Natural killer cell (primary cell): ENCODE measurements at places on chromosomes 5 and 9. TPM values are rescaled to one million over a fixed set of nuclear protein-coding genes. Genes with fewer than 3 reads are reported as not detected.

DNA sequence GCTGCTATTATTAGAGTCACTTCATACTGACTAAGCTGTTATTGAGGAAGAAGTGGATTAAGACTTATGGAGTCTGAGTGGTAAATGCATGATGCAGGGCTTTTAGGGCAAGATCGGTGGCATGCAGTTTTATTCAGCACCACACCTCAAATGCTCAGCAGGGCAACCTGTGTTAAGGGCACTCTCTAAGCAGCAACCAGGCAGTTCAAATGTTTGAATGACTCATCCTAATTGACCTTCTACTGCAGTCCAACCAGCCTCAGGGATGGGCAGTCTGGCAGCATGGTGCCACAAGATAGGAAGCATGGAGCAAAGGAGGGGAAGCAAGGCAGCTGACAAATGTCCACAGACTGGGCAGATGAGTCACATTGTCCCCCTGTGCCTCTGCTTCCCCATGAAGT, 80.2 kb upstream of the MIER3 start:
- no peak overlapping the region for H3K4me3 ChIP-seq
- no peak overlapping the region for H3K27ac ChIP-seq
- no peaks in the 10 kb centered on the region for H3K27me3 ChIP-seq
- DNase-seq: no peak
- peaks cover 2% of the 10 kb centered on the region for H3K4me1 ChIP-seq

GRCh38 chr5:4758550-4758949, 381.6 kb upstream of the ADAMTS16 start:
- no peak overlapping the region for H3K27ac ChIP-seq
- no peak overlapping the region for H3K4me3 ChIP-seq
- no peaks in the 10 kb centered on the region for H3K27me3 ChIP-seq
- H3K36me3 ChIP-seq: no peaks in the 10 kb centered on the region
- no peaks in the 10 kb centered on the region for H3K4me1 ChIP-seq

GRCh38 chr5:14417792-14418765, 163.5 kb upstream of the OTULINL start:
- no peak for DNase-seq
- no peak overlapping the region for H3K4me3 ChIP-seq
- H3K27me3 ChIP-seq: no peaks in the 10 kb centered on the region
- H3K27ac ChIP-seq: no peak overlapping the region

- no peaks in the 10 kb centered on the region for H3K27me3 ChIP-seq
- no peak overlapping the region for H3K4me3 ChIP-seq
- H3K27ac ChIP-seq: no peak overlapping the region
- DNase-seq: no peak
Observed at GRCh38 chr9:38724754-38725153, 4.8 kb upstream of the FAM240B start.

The SLC46A2 gene
- 0.18 TPM for total RNA-seq

The ESM1 gene
- 1.2 TPM for total RNA-seq

The GIN1 gene
- total RNA-seq: 3.4 TPM
